Stimulated activated CD4-positive, alpha-beta T cell treated with anti-CD3 and anti-CD28 coated beads, TNF-alpha, amount 100 ng/mL, for 1 hour (primary cell): ENCODE measurements at places on chromosomes 13 and 19.

DNA sequence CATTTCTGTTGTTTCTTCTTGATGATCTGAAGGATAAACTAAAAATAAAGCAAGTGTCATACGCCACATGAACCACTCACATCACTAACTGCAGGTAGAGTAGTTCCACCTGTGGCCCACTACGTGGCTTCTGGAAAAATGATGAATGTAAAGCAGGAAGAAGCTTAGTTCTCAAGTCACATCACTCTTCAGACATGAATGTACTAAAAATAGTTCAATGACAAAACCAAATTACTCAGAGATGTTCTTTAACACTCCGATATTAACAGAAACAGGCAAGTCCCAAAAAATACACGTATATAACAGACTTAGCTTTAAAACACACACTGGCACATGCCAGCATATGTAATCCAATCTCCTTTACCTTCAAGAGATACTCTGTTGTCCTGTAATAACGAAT is 21.6 kb downstream of the RAB20 start:
- DNase-seq, result no peak

- no peak for DNase-seq
Observed at GRCh38 chr13:36192166-36192565, 22.2 kb downstream of the SOHLH2 start.

DNA sequence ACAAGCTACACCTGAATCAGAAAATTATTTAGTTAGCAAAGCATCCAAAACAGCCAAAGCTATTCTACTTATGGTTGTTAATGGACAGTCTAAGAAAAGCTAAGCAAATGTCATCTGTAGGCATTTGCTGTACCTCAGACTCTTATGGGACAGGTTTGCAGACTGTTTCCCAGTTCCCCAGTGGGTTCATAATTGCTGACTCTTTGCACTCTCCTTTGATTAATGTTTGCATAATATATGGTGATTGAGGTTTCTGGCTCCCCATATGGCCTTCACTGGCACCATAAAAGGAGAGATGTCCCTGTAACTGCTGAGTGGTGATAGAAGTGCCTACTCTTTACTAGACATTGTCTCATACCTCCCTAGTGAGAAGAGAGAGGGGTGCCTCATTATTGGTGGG is 142.1 kb downstream of the GPC6 start:
- DNase-seq, result no peak

DNA sequence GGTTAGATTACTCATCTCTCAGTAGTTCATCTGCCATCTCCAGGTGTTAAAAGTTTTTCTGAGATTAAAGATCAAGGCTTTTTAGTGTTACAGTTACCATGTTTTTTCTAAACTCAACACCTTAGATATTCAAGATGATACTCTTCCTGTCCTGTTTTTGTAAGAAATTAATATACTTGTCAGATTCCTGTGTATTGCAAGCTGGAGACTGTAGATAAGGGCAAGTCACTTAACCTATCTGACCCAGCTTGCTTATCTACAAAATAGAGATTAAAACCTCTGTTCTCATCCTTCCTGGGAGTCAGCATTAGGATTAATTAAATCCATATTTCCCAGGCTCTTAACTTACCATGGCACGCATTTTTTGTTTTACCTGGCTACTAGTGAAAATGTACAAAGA is 25.2 kb downstream of the SUGT1 start:
- no peak for DNase-seq
